AG10803 (cell line): ENCODE measurements at places on chromosomes 4 and X.

GRCh38 chrX:46547857-46548256 lies 2.6 kb upstream of the ZNF674 start:
- DNase-seq = peak; percentile 81

- DNase-seq = peak; percentile 94
Measured at GRCh38 chr4:88610771-88611170, 18.5 kb downstream of the HERC3 start.

DNA sequence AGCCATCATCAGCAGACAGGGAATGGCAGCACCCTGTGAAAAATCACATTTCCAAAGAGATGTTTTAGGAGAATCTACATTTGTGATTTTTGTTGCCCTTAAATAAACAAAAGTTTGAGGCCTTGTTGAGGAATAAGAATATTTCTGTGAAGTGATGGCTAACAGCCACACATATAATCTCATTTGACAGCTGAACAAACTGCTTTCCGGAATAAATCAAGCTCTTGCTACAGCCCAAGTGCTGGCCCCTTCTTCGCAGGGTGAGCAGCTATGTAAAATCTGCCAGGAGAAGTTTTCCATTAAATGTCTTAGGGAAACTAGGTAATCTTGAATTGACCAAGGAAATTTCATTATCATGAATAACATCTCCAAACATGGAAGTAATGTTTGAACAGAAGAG lies 106.4 kb upstream of the GPM6B start:
- DNase-seq = no peak

- peak; percentile 39 for DNase-seq
Measured at GRCh38 chrX:101057093-101057714, 5.3 kb upstream of the TRMT2B start.

GRCh38 chr4:82606622-82607021 lies 44.8 kb upstream of the TMEM150C start:
- no peak for DNase-seq
